ENCODE measurements at places on chromosomes 2 and 18.

DNA sequence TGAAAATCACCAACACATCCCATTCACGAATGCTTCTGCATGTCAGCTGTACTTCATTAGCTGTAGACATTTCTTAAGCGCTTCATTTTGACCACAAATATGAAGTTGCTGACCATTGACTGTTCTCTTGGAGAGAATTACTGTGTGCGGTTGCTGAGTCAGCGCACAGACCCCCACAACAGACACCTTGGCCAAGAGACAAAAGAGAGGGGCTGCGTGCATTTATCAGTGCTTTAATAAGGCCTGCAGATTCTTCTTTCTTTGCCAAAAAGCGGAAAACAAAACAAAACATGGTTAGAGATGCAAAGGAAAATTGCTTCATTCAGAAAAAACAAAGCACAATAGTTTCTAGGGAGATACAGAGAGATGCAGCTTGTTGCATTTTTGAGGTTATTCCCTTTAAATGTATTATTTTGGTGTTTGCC lies 174.7 kb downstream of the ACKR3 start:
- no peak for ATAC-seq

- ATAC-seq, result no peak
Measured at GRCh38 chr2:104873689-104874054, 19.8 kb downstream of the POU3F3 start.

DNA sequence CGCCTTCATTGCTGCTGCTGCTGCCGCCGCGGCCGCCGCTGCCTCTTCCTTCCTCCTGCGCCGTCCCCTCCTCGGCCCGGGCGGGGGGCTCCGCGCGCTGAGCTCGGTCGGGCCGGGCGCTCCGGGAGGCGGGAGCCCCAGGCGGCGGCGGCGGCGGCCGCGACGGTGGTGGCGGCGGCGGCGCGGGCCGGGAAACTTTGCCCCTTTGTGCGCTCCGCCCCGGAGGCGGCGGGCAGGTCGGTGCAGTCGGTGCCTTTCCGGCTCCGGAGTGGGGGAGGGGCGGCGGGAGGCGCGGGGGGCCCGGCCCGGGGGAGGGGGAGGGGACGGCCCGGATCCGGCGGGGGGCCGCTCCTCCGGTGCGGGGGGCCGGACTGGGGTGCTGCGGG lies 205 bp downstream of the TET3 start:
- ATAC-seq, result peak; percentile 44

DNA sequence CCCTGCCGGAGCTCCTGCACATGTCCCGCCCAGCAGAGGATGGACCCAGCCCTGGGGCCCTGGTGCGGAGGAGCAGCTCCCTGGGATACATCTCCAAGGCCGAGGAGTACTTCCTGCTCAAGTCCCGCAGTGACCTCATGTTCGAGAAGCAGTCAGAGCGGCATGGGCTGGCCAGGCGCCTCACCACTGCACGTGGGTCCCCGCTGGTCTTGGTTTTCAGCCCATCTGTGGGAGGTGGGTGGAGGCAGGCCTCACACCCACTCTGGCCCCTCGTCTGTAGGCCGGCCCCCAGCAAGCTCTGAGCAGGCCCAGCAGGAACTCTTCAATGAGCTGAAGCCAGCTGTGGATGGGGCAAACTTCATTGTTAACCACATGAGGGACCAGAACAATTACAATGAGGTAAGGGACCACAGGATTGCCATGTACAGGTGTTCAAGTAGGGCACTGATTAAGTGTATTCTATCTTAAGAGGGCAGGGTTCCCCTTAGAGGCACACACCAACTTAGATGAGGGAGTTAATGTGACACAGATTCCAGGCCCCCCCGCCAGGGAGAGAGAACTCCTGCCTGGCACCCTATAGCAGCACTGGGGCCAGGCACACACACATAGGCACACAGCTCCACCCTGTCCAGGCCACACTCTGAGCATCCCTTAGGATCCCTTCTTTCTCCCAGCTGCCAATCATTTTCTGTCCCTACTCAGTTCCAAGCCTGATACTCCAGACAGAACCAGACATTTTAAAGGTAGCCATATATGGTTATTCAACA lies 5.4 kb upstream of the CHRNG start:
- ATAC-seq, result peak; percentile 12

- ATAC-seq, result no peak
Measured at GRCh38 chr2:234025466-234025865, 25.0 kb upstream of the SPP2 start.

DNA sequence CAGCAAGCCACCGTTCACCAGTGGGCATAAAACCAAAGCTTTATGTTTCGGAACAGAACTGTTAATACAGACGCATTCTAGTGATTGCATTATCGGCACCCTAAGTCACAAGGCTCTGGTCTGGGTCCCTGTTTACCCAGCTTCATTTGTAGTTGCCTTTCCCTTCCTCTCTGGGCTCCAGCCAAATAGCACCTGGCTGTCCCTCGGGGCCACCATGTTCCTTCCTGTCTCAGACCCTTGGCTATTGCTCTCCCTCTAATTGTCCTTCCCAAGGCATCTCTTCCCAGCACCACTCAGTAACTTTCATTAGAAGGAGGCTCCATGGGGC lies 75.3 kb downstream of the SDC1 start:
- ATAC-seq, result no peak

DNA sequence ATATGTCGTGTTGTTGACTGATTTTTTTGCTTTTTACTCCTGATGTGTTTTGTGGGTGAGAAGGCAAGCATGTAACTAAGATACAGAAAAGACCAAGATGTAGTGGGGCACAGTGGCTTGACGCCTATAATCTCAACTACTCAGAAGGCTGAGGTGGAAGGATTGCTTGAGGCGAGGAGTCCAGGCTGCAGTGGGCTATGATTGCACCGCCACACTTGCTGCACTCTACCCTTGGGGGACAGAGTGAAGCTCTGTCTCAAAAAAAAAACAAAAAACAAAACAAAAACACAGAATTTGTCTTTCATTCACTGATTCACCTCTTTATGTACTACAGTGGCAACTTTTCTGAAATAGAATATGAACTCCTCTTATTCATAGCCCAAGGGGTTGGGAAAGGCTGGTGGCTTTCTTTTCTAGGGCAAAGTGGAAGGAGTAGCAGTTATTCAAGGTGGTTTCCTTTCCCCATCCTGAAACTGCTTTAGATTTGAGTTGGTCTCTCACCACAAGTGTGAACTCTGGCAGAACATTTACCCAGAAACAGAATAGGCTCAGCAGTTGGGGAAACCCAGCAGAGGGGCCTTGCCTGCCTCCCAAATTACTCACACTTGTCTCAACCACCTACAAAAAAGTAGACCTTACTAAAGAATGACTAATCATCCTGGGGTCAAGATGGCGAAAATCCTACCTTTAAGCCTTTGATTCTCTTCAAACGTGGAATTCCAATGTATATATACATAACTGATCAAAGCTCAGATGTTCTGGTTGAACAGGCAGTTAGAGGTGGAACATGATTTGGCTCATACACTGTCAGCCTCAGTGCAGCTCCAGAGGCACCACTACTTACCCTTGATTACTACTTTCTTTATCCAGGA lies 6.5 kb downstream of the TANK start:
- ATAC-seq, result no peak

DNA sequence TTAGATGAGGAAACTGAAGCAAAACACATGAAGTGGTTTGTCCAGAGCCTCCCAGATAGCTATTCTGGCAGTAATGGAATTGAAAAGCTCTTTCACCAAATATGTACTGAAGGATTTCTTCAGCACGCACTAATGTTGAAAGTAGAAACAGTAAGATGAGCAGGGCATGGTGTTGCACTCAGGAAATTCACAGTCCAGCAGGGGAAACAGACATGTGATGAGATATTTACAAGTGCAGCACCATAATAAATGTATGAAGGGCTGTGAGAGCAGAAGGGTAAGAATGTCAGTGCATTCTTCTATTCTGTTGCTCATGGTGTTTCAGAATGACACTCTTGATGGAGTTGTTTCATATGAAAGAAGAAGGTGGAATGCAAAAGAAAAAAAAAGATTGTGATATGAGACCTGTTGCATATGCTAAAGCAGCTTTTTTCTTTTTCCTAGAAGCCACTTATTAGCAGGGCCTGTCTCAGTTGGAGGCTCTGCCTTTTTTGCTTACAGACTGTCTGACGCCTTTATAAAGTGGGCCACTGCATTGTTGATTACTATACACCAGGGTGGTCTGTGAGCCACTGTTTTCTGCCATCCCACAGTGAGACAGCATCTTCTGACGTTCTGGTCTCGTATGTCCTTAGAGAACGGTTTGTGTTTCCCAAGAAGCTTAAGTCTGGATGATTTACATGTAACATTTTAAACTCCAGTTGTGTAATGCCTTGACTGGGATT lies 516.9 kb downstream of the ARHGAP15 start:
- ATAC-seq, result no peak

DNA sequence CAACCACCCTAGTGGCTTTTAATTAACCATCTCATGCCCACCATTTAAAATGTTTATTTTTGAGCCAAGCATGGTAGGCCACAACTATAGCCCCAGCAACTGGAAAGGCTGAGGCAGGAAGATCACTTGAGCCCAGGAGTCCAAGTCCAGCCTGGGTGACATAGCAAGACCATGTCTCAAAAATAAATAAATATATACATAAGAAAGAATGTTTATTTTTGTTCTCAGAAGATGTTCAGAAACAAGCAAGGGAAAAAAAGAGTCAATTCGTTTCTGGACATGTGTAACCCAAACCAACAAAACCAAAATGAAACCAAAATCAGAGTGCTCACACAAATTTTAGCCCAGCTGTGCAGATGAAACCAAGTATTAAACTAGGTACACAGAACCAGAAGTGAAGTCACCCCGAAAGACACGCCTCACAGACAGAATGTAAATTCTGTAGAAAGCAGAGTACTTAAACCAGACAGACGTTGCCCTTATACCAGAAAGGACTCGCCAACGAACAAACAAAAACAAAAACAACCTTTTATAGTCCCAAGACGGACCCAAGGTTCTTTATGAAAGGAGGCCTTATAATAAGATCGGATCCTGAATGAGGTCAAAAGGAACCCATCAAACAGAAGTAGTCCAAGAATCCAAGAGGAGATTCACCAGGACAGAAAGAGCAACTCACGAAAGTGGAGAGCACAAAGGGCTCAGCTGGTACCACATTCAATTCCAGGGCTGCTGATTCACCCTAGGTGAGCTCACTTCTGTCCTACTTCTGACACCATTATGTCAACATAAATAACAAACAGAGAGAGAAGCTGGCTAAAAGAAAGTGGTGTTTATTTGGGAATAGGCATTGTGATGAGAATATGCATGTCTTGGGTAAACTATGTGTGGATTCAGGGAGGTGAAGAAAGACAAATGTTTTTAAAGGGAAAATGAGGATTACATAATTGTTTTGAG lies 31.8 kb upstream of the MTCL1 start:
- no peak for ATAC-seq

GRCh38 chr2:35708411-35708923 lies 647.1 kb upstream of the CRIM1 start:
- no peak for ATAC-seq

DNA sequence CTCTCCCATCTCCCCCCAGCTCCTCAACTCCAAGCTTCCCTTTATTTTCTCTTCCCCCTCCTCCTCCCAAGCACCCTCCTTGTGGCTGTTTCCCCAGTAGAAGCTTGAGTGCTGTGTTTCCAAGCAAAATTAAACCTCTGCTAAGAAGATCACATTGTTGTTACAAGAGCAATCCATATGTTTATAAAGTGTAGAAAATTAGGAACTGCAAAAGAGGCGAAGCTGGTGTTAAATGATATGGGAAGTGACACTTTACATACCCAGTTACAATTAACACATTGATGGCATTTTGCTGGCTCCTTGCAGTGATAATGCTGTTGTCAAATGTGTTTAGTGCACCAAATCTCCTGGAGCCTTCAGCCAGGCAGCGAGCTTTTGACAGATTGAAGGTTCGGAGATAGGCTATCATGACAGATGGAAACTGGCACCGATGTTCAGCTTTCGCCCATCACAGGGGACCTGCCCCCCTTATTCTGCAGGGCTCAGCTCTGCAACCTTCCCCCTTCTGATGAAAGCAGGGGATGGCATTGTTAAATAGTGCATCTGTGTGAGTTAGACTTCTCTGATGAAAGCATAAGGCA lies 259.8 kb upstream of the ATP5MC3 start:
- ATAC-seq, result no peak

DNA sequence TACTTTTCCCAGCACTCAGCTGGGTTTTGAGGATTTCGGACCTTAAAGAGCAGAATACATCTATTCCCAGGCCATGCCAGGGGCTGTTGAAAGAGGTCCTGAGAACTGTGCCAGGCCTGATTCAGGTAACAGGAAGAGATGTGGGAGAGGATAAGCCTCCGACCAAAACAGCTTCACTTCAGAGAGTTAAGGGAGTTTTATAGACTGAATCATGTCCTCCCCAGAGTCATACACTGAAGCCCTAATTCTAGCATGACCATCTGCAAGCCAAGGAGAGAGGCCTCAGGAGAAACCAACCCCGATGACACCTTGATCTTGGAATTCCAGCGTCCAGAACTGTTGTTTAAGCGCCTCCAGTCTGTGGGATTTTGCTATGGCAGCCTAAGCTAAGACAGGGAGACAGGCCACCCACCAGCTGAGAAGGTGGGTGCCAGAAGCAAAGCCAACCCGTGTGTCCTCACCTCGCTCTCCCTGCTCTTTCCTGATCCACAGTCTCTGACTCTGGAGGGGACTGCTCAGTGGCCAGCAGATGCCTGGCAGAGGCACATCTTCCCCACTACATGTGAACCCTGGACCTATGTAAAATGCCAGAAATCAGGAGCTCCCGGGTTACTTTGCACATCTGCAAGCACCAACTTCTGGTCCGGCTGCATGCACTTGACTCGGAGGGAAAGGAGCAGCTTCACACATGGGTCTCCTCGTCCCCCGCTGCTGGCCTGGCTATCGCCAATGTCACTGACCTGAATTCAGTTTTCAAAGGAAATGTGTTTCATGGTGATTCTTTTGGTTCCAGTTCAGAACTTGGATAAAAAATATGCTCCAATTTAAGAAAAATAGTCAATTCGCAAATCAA lies 116.8 kb upstream of the EPC2 start:
- no peak for ATAC-seq

GRCh38 chr18:79494936-79495335 lies 99.2 kb downstream of the NFATC1 start:
- ATAC-seq, result no peak

Measured in gastroesophageal sphincter (tissue), 4 donors.